HCEC 1CT (cell line): ENCODE measurements at places on chromosomes 4 and X.

DNA sequence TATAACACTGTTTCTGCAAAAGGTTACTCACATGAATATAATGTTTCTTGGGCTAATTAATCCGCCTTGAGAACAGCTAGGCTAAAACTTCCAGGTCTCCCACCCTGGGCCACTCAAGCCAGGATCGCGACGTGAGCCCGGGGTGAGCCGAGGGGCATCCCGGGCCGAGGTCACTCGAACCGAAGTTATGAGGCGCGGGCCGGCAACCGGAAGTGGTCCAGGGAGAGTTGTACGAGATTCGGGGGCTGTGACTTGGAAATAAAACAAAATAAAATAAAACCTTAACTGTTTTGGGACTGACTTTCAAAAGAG lies 317 bp downstream of the CMC4 start:
- DNase-seq: no peak

DNA sequence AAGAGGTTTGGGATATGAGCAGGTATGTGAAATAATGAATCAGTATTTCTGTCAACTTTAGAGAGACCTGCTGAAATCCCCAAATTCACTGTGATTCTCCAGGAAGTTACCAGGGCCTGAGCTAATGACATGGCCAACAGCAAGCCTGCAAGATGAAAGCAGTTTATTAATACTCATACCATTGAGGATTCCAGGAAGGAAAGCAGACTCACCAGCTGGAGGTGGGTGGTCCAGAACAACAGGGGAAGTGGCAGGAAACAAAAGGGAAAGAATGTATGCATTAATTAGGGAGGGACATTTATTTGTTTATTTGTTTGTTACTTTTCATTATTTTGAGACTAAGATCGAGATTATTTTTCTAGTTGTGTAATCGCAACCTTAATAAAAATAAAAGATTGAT lies 196.6 kb upstream of the AGA start:
- no peak for DNase-seq

DNA sequence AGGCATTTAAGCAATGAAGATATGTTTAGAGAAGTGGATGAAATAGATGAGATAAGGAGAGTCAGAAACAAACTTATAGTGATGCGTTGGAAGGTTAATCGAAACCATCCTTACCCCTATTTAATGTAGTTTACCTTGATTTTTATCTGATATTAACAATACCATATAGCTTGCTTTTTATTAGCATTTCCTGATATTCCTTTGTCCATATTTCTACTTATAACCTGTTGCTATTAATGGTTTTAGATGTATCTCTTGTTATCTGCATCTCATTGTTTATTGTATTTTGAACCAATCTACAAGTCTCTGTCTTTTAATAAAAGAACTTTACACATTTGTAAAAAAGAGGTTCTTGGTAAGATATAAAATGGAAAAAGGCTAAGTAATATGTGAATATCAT lies 1.6 kb downstream of the TCEAL9 start:
- DNase-seq: no peak

GRCh38 chr4:100130491-100130890 lies 59.8 kb downstream of the DDIT4L start:
- DNase-seq: no peak

- DNase-seq: peak; percentile 21
Observed at GRCh38 chr4:76803522-76803921, 94.4 kb downstream of the SOWAHB start.

GRCh38 chr4:13262816-13263215 lies 221.3 kb downstream of the RAB28 start:
- no peak for DNase-seq

- DNase-seq: no peak
Observed at GRCh38 chr4:136818811-136819330, 713.4 kb downstream of the PCDH18 start.

- DNase-seq: no peak
Observed at GRCh38 chr4:67522851-67523671, 22.2 kb downstream of the CENPC start.

GRCh38 chr4:170030121-170030520 lies 3.9 kb upstream of the MFAP3L start:
- no peak for DNase-seq

DNA sequence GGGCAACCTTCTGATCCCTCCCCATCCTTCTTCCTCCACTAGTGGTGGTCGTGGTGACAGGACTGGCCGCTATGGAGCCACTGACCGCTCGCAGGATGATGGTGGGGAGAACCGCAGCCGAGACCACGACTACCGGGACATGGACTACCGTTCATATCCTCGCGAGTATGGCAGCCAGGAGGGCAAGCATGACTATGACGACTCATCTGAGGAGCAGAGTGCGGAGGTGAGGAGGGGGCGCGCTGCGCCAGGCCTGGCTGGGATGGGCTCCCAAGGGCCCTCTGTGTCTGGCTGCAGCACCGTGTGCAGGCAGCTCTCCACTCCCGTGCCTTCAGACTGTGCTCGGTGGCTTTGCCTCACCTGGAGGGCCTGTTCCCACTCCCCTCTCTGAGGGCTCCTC lies 24.3 kb downstream of the RBM10 start:
- DNase-seq: no peak

- DNase-seq: no peak
Observed at GRCh38 chr4:109410226-109410625, 23.4 kb upstream of the SEC24B start.

GRCh38 chr4:123444290-123444731 lies 47.7 kb downstream of the SPRY1 start:
- DNase-seq: peak; percentile 4

GRCh38 chr4:99403380-99404184 lies 31.6 kb downstream of the ADH7 start:
- DNase-seq: peak; percentile 1

GRCh38 chrX:153538424-153538823 lies 21.0 kb downstream of the ATP2B3 start:
- no peak for DNase-seq

- no peak for DNase-seq
Observed at GRCh38 chr4:5865896-5866599, 26.8 kb downstream of the CRMP1 start.

- DNase-seq: no peak
Observed at GRCh38 chr4:100061835-100062234, 111.8 kb upstream of the H2AZ1 start.

DNA sequence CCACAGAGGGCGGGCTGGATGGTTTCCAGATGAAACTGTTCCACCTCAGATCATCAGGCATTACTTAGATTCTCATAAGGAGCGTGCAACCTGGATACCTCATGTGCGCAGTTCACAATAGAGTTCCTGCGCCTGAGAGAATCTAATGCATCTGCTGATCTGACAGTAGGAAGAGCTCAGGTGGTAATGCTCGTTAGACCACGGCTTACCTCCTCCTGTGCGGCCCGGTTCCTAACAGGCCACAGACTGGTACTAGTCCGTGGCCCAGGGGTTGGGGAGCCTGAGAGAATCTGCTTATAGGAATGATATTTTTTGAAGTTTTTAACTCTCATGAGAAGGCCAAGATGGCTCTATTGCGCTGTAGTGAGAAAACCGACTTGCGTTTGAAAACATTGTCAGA lies 5.4 kb downstream of the NCAPG start:
- no peak for DNase-seq

GRCh38 chr4:163665521-163666331 lies 171.2 kb downstream of the TMA16 start:
- peak; percentile 24 for DNase-seq

DNA sequence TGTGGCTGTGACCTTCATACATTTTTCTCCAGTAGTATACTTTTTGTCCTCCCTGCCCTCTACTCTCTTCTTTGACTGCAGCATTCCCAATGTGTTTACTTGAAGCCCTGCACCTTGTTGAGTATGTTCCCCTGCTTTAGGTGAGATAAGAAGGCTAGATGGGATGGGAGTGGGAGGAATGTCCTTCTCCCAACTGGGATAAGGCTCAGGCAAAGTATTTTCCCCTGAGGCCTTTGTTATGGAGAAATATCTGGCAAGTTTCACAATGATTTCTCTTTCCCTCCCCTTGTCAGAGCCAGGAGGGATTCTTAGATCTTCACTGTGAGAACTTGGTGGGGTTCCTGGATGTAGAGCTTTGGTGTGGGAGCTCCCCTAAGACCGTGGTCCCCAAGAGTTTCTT lies 131.8 kb downstream of the CLCN5 start:
- DNase-seq: no peak

DNA sequence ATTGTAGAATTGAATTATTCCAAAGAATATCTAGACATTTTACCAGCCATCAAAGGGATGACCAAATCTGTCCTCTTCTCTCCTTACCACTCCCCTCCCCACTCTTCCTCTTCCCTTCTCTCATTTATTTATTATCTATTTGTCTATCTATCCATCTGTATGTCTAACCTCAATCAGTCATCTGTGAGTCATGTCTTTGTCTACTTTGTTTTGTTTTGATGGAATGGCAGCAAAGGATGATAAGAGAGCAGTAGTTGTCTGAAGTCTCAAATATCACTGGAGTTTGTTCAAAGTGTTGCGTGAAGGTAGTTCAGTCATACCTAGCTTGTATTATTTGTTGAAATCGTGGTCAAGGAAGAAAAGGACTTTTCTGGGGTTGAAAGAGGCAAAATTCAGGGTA lies 34.7 kb upstream of the PGRMC2 start:
- DNase-seq: no peak

DNA sequence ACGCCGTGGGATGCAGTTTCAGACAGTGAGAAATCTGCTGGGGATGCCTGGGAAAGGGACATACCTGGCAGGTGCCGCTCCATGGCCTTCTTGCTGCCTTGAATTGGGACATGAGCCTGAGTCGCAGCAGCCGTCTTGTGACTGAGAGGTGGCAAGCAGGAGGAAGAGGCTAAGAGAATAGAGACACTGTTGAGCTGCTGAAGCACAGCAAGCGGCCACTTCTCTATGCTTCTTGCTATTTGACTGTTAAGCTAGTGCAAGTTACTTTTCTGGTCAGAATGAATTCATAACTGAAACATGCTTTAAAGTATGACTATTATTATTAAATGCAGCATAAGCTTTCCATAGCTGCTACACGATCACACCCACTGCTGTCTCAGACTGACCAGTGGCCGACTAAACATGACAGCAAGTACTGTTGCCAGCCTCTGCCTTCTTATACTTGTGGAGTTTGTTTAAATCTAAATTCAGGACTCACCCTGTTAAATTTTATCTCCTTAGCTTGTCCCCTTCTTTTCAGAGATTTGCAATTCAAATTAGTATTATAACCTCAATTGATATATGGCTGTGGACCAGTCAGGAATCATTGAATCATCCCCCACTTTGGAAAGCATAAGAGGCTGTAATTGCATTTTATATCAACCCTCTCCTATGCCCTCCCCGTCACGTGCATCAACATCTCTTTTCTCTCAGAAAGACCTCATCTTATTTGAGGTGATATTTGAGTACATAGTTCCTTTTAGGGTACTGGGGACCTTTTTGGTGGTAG lies 24.8 kb upstream of the ACSL1 start:
- DNase-seq: no peak

- no peak for DNase-seq
Observed at GRCh38 chrX:123449335-123449734, 265.3 kb downstream of the GRIA3 start.

GRCh38 chr4:178215309-178215708 lies 773.1 kb upstream of the AGA start:
- DNase-seq: no peak

GRCh38 chr4:112214390-112215264 lies 17.0 kb upstream of the AP1AR start:
- DNase-seq: peak; percentile 43

GRCh38 chrX:110277609-110278008 lies 40.3 kb downstream of the AMMECR1 start:
- peak; percentile 39 for DNase-seq

GRCh38 chr4:24979554-24979953 lies 51.2 kb downstream of the LGI2 start:
- DNase-seq: no peak

GRCh38 chr4:15955670-15956069 lies 7.3 kb downstream of the FGFBP2 start:
- DNase-seq: no peak

GRCh38 chrX:138945219-138945618 lies 233.7 kb upstream of the FGF13 start:
- peak; percentile 58 for DNase-seq

GRCh38 chr4:102868153-102868780 lies 525 bp upstream of the CISD2 start:
- DNase-seq: no peak

- DNase-seq: no peak
Observed at GRCh38 chr4:38921151-38921550, 53.5 kb downstream of the FAM114A1 start.

GRCh38 chr4:164383058-164383357 lies 370.9 kb upstream of the SMIM31 start:
- DNase-seq: no peak

- DNase-seq: peak; percentile 9
Observed at GRCh38 chr4:137300776-137301175, 231.5 kb downstream of the PCDH18 start.

GRCh38 chrX:30653415-30654131 lies at the start of gene GK:
TSS of gene GK (plus strand) at chrX:30653423. CDS start at chrX:30653538, 115 bp downstream.
- DNase-seq: peak; percentile 3

GRCh38 chr4:175927121-175927520 lies 115.1 kb upstream of the GPM6A start:
- DNase-seq: no peak

GRCh38 chr4:78654807-78655206 lies 103.2 kb downstream of the ANXA3 start:
- peak; percentile 41 for DNase-seq

GRCh38 chr4:84954982-84955567 lies 11.4 kb downstream of the WDFY3 start:
- no peak for DNase-seq

GRCh38 chr4:2537011-2537830 lies 774 bp downstream of the FAM193A start:
- peak; percentile 23 for DNase-seq

GRCh38 chr4:168659741-168660465 lies 163.1 kb downstream of the PALLD start:
- DNase-seq: no peak

- DNase-seq: no peak
Observed at GRCh38 chrX:77949840-77950239, 19.6 kb downstream of the PGAM4 start.

GRCh38 chrX:31293409-31293808 lies 221.6 kb upstream of the FTHL17 start:
- DNase-seq: no peak

DNA sequence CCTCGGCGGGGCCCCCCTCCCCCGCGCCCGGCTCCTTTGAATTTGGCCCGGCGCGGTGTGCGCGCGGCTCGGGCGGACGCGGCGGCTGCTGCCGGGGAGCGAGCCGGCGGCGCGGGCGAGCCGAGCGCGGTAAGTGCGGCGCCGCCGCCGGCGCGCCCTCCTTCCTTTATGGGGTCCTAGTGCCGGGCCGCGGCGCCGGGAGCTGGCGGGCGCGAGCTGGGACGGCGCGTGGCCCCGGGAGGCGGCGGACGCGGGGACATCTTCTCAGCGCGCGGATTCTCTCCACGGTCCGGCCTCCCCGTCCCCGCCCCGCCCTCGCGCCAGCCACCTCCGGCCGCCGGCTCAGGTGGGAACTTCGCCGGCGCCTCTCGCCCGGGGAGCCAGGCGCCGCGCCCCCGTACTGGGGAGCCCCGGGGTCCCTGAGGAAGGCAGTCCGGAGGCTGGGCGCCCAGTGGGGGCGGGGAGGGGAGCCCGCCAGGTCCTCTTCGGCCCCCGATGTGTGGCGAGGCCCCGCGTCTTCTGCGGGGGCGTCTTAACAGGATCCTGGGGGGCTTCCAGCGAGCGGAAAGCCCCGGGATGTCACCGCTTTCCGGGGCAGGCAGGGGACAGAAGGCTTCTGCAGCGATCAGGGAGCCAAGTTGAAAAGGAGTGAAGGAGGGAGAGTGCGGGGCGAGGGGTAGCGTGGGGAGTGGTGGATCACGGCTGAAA lies 98.4 kb upstream of the TENM3 start:
- no peak for DNase-seq

- no peak for DNase-seq
Observed at GRCh38 chrX:129040124-129040523, 483.2 kb downstream of the SMARCA1 start.

- no peak for DNase-seq
Observed at GRCh38 chr4:153518001-153518400, 51.8 kb downstream of the TMEM131L start.
